ENCODE measurements at places on chromosomes 5 and 9.

GRCh38 chr5:80082731-80083100, 47.6 kb downstream of the THBS4 start:
- DNase-seq = peak; percentile 45

DNA sequence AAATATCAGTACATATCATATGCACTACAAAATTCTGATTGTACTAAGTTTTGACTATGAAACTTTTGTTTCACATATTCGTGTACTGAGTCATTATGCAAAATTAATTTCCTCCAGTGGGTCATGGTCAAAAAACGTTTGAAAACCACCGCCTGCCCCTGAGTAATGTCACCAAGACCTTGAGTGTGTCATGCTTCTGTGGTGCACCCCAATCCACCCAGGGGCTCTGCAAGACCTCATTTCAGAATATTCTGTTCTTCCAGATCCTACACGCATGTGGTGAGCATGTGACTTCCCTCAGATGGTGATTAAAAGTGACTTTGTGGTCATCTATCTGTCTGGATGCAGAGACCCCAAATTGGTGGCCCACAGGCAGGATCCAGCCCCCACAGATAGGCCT, 31.0 kb downstream of the ABLIM3 start:
- DNase-seq = no peak

GRCh38 chr9:133142684-133143622, 20.8 kb downstream of the GBGT1 start:
- DNase-seq = peak; percentile 63

DNA sequence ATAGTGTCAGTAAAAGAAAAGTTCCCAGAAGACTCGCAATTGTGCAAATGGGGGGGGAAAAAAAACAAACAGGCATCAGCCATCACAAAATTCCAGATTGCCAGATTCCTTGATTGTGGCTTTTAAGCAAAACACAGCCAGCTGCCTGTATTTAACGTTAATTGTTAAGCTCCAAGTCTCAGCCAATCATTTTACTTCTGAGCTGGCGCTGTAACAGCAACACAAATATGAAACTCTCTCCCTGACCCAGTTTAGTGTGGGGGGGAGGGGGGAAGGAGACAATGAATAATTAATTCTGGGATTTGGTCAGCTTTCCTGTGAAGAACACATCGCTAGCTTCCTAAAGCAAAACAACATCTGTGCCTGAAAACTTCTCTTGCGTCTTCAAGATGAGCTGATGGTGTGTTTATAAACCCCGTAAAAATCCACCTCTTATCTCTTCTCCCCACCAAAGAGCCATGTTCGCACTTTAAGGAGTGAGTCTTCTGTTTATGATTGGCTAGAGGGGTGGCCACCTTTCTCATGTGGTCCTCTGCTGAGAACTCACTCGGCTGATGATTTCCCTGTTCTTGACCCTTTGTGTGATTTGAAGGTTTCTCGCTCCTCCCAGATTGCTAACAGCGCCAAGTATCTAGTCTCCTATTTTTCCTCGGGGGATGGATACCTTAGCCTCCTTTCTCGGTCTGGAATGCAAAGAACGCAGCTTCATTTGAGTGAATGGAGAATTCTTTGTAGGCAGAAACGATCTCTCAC, 160.2 kb upstream of the DAPK1 start:
- no peak for DNase-seq

GRCh38 chr5:102368392-102368791, 72.3 kb upstream of the SLCO4C1 start:
- DNase-seq = no peak

- DNase-seq = no peak
These were observed 565.5 kb upstream of the DMAC1 start for GRCh38 chr9:8365029-8365428.

Data from CD4-positive, alpha-beta T cell treated with Interleukin-15 for 4 hours (primary cell).